ENCODE measurements at places on chromosomes 6 and 20.

GRCh38 chr6:16873698-16874097 lies 112.4 kb upstream of the ATXN1 start:
- no peak for DNase-seq

DNA sequence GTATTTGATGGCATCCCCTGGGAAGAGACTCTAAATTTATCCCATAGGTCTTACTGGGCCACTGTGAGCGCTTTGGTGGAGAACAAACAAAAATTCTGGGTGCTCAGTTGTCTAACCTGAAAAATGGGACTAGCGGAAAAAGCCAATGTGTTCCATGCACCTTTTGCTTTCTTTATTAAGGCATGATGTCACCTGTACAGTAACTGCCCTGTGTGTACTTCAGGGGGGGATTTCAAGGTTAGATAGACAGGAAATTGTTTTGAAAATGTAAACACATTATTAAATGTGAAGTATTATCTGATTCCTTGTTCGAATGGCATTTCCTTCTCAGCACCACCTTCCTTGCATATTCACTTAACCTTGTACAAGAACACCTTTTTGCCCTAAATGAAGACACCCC lies 1.2 kb upstream of the EDN1 start:
- no peak for DNase-seq

DNA sequence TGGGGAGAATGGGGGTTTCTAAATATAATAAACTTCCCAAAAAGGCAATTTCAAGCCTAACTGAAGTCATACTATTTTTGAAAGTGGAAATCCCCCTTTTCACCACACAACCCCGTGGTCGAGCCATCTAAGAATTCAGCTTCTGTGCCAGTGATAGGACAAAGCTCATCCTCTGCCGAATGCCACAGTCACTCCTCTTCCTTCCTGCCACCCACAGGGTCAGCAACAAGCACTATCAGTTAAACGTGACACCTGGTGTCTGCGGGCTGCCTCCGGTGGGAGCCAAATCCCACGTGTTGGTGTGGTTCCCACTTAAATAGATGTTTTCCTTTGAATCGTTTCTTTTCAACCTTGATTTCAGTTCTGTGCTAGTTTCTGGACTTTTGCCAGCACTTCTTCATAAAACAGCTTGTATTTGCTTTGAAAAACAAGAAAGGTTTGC lies 60.7 kb downstream of the TNFAIP3 start:
- DNase-seq: no peak

- DNase-seq: no peak
Measured at GRCh38 chr6:67265996-67266921, 1368.8 kb upstream of the ADGRB3 start.

Measured in GM04504 (cell line).